ENCODE measurements at places on chromosomes 3 and 15.

DNA sequence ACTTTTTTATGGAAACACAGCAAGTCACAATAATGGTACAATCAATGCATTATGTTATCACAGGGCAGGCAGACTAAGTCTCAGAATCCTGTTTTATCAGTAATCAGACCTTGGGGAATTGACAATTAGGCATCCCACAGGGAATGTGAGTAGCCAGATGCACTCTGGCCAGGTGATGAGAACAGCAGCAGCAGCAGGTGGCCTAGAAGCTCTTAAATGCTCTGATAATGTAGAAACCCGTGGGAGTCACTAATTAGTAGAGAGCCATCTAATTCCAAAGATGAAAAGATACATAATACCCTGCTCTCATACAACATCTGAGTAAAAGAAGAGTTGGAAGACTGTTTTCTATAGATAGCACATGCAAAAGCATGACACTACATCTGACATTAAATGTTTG, 12.6 kb downstream of the CEP152 start:
- no peak for DNase-seq

DNA sequence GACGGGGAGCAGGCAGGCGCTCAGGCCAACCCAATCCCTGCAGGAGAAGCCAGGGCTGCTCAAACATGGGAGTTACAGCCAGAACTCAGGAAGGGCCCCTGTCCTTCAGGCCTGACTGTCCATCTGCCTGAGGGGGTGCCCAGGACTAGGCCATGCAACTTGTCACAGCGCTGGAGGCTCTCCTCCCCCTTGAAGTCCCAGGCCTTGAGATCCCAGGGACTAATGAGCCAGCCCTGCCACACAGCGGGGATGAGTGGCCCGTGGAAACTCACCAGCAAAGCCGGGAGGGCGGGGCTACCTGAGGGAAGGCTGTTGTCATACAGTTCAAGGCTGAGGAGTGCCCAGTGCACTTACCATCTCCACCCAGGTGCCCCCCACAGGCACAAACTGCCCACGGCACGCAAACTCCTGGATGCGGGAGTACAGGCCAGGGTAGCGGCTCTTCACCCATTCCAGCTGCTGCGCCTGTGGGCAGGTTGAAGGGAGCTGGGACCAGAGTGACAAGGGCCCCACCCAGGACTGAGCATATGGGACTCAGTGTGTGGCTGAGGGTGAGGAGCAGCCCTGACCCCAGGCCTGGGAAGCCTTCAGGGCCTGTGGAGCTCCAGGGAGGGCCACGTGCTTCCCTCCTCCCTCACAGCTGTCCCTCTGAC, 6.3 kb downstream of the MAN2C1 start:
- DNase-seq: no peak

- no peak for DNase-seq
Measured at GRCh38 chr15:85718981-85719380, 75.7 kb downstream of the KLHL25 start.

DNA sequence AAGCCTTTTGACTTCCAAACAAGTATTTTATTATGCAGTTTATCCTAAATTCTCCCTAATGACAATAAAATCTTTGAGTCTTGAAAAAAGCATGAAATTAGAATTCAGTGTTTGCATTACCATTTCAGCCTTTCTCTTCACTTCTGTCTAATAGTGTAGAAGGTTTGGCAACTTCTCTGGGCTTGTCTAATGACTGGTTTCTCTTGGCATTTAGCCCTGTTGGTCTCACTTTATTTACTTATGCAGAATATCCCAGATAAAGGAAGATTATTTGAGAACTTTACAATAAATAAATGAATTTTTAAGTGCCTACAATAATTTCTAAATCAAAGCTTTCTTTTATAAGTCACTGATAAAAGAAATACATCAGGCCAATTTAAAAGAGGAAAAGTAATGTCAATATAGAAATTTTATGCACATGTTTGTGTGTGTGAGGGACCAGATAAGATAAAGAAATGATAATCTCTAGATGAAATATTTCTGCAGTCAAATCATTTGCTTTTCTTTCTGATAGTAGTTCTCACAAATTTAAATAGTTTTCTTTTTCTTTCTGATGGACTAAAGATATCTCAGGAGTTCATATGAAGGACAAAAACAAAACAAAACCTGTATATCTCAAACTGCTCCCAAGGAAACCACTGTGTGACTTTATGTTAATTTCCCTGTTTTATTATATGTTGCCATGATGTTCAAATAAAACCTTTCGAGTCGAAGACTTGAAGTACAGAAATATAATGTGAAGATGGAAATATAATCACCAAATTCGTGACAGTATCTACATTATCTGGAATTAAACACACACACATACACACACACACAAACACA, 533.1 kb upstream of the CBLB start:
- no peak for DNase-seq
